ENCODE measurements at places on chromosomes 2 and 18.
A peak's percentile ranks its signal among the peaks of the same experiment; 100 is the strongest.

- peak; percentile 54 for DNase-seq
These were observed 64.0 kb downstream of the MBP start for GRCh38 chr18:77068321-77069312.

DNA sequence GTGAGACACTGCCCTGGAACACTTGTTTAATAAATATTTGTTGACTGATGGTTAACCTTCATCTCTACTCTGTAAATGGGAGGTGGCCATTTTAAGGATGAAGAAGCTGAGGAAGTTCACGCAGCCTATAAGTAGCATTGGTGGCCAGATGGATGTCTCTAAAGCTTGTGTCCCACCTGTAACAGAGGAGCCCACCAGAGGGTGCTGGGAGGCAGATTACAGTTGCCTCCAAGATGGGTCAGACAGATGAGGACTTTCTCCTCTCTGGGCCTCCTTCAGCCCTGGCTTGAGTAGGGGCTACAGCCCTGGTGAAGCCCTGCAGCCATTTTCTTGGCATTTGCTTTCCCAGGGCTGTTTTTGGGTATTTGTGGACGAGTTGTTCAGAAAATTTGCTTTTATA lies 45.0 kb upstream of the MCFD2 start:
- no peak for DNase-seq

DNA sequence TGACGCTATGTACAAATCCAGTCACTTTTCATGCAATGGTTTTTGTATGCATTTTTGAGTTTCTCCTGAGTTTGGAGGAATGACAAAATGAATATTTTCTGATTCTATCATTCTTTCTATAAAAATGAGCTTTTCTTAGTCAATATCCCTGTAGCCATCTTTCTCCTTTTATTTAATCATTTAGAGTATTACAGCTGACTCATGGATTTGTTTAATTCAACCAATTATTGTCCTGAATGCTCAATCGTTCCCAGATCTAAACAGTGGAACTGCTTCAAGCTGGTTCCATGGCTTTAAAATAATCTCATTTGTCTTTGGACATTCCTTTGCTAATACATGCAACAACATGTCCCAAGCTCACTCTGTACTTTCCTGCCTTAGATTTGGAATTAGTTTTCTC lies 368.8 kb downstream of the ADCYAP1 start:
- no peak for DNase-seq

- no peak for DNase-seq
These were observed 167.7 kb downstream of the VAPA start for GRCh38 chr18:10081492-10081891.

- no peak for DNase-seq
These were observed 105.1 kb downstream of the FMNL2 start for GRCh38 chr2:152440049-152440448.

DNA sequence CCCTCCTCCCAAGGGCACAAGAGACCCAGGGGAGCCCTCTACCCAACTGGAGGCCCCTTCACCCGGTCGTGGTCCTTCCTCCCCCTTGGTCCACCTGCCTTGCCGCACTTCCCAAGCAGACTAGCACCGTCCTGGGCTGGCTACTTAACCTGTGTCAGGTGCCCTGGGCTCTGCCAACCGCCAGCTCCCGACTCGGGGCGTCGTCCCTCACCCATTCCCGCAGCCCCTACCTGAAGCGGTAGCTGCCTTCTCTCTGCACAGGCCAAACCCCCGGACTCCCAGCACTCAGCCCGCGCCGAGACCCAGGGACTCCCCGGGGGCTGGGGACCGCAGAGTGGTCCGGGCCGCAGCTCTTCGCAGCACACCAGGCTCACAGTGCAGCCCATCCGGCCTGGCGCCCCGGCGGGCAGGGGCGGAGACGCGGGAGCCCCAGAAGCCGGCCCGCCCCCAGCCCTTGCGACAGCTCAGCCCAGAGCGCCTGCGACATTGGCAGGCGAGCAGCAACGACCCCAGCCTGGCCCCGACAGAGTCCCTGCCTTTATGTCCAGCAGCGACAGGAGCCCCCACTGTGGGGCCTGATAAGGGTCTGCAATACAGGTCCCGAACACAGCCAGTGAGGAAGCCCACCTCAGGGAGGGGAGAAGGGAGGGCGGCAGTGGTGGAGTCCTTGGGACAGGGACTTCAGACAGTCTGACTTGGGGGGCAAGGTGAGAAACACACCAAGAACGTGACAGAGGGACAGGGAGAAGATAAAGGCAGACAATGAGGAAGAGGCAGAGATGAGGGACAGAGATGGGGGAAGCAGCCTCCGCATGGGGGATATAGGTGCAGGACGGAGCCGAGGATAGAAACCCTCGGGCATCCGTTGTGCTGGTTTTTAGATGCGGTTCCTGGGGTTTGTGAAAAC lies 31.0 kb upstream of the TNS1 start:
- no peak for DNase-seq

GRCh38 chr2:23595601-23596251 lies 210.7 kb downstream of the KLHL29 start:
- peak; percentile 87 for DNase-seq

DNA sequence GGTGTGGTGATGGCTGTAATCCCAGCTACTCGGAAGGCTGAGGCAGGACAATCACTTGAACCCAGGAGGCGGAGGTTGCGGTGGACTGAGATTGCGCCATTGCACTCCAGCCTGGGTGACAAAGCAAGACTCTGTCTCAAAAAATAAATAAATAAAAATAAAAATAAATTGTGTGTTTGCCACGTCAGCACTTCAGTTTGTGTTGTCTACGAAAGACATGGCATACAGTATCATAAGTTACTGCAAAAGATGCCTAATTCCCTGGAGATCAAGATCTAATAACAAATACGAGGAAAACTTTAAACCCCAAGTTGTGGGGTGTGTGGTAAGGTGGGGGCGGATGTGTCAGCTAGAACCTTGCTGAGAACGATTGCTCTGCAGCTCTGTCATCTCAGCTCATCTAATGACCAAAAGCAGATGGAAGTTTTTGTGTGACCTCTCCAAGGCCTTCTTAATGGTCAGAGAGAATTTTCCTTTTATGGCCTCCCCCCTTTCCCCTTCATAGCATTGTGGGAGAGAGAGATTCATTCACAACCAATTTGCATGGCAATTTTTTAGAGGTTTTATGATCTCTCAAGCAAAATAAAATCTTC lies 11.3 kb downstream of the NPAS2 start:
- DNase-seq, result no peak

DNA sequence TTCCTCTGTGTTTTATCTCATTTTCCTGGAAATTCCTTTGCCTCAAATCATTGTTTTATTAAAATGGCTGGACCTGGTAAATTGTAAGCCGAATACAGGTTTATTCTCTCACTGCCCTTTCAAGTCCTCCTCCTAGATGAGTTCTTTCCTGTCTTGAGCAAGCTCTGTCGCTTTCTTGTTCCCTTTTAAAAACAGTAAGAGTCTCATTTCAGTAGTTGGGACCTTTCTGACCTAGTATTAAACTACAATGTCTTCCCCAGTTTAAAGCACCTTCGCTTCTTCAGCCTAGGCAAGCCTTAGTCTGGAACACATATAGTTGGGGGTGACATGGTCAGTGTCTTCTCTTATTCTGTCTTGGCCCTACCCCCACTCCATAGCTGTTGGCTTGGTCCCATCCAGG lies 40.9 kb upstream of the SP140L start:
- DNase-seq, result no peak

GRCh38 chr18:78972385-78972918 lies 7.2 kb upstream of the SALL3 start:
- DNase-seq, result no peak

DNA sequence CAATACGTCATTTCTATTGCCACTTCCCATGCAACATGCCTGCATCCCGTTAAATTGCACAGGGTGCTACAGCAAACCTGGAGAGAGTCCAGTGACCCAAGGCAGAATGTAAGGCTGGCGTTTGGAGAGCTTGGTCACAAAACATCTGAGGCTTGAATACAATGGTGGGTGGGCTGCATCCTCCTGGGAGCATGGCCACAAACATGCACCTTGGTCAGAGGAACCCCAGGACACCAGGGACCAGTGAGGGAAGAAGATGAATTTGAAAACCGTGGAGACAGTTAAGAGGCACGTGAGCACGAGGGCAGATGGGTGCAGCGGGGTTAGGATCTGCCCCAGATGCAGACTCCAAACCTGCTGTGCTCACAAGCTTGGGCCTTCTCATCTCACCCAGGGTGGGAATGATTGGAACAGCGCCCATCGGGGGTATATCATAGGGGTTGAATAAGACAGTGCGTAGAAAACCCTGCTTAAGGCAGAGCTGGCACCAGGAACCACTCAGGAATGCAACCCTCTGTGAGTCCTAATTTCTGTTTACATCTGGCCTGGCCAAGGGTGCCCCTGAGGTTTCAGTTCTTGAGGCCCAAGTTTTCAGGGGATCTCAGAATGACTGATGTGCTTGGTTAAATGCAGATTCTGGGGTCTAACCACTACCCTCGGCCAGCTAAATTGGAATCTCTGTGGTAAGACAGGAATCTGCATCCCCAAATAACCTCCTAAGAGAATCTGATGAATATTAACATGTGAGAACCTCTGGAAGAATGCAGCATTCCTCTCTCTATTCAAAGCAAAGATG lies 97.2 kb downstream of the ARL4C start:
- DNase-seq, result peak; percentile 60

GRCh38 chr2:63189026-63189425 lies 138.4 kb downstream of the OTX1 start:
- peak; percentile 40 for DNase-seq

DNA sequence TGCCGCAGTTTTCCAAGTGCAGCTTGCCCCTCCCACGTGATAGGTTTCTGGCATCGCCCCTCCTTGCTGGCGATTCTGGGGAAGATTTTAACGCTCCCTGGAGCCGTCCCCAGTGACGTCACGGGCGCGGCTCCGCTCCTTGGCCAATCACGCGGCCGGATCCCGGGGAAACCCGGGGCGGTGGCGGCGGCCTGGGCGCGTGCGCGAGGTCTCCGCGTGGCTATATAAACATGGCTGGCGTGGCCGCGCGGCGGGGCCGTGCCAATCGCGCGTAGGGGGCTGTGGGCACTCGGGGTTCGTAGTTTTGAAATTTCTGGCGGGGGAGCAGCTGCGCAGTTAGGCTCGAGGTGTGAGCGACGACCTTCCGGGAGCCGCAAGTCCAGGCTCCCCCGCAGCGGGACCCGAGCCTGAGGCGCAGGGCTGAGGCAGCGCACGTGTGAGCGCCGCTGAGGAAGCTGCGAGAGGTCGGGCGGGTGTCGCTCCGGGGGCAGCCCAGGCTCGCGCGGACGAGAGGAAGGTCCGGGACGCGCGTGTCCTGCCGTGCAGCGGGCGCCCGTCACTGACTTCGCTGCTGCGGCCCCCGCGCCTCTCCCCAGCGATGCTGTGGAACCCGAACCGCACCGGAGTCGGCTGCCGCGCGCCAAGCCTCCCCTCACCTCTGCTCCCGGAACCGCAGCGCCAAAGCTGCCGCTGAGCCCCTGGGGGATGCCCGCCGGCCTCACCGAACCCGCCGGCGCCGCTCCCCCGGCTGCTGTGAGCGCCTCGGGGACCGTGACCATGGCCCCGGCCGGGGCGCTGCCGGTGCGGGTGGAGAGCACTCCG lies at the start of gene TAF4B:
Gene TAF4B (plus strand): TSS at position 217 of the 822 bp plus-strand sequence. CDS start 489 bp downstream, at position 706.
- peak; percentile 91 for DNase-seq

DNA sequence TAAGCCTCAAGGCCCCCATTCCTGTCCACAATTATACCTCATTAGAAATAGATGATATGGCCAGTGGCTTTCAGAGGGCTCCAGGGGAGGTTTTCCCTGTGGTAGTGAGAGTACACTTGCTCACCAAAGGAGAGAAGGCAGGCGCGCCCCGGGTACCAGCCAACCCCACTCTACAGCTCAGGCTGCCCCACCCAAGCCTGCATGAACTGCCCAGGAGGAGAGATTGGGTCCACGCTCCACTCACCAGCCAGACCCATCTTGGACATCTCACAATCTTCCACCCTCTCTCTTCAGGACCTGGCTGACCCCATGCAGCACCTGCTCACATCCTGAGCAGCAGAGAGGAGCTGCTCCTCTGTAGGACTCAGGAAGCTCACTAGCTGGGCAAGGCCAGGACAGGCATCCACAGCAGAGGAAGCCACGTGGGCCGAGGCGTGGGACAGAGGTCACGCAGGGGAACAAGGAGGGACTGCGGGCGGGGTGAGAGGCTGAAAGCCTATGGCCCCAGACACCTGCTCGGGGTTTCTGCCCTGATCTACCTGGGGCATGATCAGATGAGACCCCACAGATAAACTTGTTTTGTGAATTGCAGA lies 53.9 kb upstream of the GLI2 start:
- DNase-seq, result no peak

DNA sequence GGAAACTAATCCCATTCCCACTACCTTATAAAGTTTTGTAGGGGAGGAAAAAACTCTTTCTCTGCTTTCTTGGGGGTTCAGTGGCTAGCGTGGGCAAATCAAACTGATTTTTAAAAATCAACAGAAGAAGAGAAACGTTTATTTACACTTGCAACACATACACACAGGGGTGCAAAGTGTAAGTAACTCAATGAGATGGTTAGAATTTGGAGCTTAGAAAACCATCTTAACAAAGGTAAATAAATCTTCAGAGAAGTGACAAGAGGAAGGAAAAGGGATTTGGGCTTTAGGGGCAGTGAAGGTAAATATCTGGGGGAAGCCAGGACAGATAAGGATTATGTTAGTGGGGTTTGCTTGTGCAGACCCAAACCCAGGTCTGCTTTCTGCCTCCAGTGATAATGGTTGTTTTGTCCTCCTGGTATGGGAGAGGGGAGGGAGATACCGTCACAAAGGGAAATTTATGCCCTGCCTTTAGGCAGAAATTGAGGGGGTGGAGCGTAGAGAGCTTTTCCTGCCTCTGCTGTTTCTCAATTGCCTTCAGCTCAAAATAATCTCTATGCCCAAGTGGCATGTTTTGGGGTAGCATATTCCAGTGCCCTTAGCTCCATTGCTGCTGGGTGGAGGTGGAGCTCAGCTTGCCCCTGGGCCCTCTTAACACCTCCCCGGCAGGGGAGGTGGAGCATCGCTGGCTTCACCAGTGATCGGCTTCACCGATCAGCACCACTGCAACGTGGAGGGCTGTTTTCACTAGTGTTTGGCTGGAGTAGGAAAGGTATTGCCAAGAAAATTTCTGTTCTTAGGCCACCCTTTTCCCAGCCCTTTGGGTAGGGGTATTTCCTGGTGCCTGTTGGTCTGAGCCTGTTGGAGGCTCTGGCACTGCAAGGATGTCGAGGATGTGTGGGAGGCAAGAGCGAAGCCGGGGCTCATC lies 92.2 kb downstream of the TEX51 start:
- DNase-seq, result no peak

GRCh38 chr18:52140986-52141385 lies 199.0 kb upstream of the DCC start:
- no peak for DNase-seq

All from fibroblast of skin of right quadriceps (primary cell).